ENCODE measurements at places on chromosomes 5 and 9.

DNA sequence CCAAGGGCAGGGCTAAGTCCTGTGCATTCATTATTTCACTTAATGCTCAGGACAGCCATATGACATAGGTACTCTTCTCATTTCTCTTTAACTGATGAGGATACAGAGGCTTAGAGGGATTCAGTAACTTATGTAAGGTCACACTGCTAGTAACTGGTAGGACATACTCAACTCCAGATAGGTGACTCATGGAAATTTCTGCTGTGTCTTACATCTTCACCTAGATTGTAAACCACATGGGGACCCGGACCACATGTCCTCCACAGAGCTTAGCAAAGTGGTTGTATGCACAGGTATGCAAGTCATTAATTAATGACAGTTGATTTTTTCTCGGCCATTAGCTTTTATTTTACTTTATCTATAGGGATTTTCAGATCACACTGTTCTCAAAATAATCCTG lies 29.3 kb downstream of the SLC1A1 start:
- DNase-seq = no peak

DNA sequence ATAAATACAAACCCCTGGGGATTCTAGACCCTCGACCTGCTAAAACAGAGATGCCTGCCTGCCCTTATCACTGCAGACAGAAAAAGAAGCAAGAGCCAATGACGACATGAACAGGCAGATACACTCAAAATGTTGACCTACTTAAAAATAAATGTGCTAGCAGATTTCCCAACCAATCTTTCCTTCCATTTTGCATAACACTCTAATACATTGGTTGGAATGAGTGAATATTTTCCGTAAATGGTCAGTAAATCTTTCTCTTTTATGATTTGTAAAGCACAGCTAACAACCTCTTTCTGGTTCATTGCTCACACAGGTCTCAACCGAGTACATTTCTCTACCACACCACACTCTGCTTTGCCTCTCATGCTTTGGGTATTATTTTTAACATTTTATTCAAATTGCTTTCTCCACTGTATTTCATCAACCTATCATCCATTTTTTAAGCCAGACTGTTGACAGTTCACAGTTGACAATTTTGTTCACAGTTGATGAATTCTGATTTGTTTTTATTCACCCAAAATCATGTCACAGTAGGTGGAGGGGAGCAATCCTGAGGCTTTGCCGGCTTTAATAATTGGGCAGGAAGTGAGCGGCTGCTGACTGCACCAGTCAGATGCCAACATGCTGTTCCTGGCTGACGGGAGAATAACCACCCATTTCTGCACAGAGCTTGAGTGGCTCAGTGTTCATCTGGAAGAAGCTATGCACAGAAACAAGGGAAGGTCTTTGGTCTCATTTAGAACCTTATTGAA lies 426.6 kb downstream of the SPOCK1 start:
- no peak for DNase-seq

GRCh38 chr5:34551911-34552433 lies 104.2 kb upstream of the RAI14 start:
- no peak for DNase-seq

DNA sequence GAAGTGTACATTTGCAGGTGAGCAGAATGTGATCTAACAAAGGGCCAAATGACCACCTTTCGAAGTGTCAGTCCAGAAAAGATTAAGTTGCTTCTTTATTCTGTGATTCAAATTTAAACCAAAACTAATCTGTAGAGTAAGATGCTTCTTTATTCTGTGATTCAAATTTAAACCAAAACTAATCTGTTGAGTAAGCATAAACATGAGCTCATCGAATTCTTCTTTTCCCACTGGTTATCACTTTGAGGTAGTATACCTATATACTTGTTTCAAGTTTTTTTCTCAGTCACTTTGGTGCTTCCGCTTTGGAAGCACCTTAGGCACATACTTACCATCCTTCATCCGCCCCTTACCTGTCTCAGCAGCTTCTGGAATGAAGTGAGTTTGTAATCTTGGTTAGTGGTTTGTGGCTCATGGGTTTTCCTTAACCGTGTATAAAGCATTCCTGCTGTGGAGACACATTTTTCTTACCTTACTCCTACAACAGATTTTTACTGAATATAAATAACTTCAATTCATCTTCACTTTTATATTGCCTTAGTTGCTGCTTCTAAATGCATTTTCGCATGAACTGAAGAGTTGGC lies 40.7 kb upstream of the CTXN3 start:
- no peak for DNase-seq

GRCh38 chr9:112867275-112867991 lies 23.2 kb downstream of the SLC46A2 start:
- DNase-seq = no peak

- DNase-seq = no peak
Observed at GRCh38 chr5:2574155-2574554, 177.3 kb downstream of the IRX2 start.

DNA sequence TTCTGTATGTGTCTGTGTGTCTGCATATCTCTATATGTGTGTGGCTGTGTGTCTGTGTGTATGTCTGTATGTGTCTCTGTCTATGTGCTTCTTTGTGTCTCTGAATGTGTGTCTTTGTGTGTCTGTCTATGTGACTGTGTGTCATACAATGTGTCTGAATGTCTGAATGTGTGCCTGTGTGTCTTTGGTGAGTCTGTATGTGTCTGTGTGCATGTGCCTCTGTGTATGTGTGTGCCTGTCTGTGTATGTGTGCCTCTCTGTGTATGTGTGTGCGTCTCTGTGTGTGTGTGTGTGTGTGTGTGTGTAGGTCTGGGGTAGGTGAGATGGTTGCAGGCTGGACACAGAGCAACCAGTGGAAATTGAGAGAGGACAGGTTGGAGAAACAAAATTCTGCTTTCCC lies 435.3 kb downstream of the ARHGEF28 start:
- DNase-seq = no peak

- no peak for DNase-seq
Observed at GRCh38 chr5:65821966-65822365, 100.0 kb downstream of the NLN start.

DNA sequence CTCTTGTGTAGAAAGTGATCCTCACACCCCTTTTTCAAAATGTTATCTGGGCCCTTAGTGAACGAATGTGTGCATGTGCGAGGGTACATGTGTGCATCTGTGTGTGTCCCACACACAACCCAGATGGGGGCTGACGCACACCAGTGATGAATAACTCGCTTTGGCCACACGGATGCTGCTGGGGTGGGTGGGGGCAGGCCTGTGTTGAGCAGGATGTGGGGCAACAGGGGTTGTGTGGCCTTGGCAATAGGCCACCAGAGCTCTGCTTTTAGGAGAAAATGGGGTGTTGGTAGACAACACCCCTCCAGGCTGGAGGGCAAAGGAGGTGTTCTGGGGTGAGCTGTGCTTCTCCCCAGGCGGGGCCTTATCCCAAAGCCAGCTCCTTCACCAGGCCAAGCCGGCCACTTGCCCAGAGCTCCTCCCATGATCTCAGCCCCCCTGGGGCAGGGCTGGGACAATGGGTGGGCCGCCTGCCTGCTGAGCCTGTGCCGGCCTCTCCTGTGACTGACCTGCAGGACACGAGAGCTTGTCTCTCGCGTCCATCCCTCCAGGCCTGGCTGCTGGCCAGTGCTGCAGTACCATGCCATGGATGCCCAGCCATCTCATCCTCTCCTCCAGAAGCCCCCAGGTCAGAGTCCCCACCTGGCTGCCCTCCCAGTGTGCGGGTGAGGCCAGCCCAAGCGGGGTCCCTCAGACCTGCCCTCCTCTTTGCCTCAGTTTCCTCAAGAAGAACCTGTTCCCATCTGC lies 1.7 kb downstream of the DBN1 start:
- DNase-seq = no peak

GRCh38 chr5:7436521-7436920 lies 40.6 kb downstream of the ADCY2 start:
- DNase-seq = no peak

GRCh38 chr9:100322954-100323536 lies 29.7 kb downstream of the TEX10 start:
- DNase-seq = peak; percentile 10

- no peak for DNase-seq
Observed at GRCh38 chr5:174093123-174093522, 47.6 kb downstream of the NSG2 start.

- DNase-seq = no peak
Observed at GRCh38 chr9:90508940-90509339, 133.7 kb downstream of the DIRAS2 start.
